Stimulated activated CD4-positive, alpha-beta T cell treated with anti-CD3 and anti-CD28 coated beads, Interleukin-1b, Interleukin-23, amount 100 ng/mL, for 1 hour (primary cell): ENCODE measurements at places on chromosomes 3 and 15.

- no peak for DNase-seq
These were observed 1.9 kb downstream of the AEN start for GRCh38 chr15:88623061-88623460.

GRCh38 chr3:106813742-106814141 is 563.5 kb upstream of the CCDC54 start:
- DNase-seq = no peak

DNA sequence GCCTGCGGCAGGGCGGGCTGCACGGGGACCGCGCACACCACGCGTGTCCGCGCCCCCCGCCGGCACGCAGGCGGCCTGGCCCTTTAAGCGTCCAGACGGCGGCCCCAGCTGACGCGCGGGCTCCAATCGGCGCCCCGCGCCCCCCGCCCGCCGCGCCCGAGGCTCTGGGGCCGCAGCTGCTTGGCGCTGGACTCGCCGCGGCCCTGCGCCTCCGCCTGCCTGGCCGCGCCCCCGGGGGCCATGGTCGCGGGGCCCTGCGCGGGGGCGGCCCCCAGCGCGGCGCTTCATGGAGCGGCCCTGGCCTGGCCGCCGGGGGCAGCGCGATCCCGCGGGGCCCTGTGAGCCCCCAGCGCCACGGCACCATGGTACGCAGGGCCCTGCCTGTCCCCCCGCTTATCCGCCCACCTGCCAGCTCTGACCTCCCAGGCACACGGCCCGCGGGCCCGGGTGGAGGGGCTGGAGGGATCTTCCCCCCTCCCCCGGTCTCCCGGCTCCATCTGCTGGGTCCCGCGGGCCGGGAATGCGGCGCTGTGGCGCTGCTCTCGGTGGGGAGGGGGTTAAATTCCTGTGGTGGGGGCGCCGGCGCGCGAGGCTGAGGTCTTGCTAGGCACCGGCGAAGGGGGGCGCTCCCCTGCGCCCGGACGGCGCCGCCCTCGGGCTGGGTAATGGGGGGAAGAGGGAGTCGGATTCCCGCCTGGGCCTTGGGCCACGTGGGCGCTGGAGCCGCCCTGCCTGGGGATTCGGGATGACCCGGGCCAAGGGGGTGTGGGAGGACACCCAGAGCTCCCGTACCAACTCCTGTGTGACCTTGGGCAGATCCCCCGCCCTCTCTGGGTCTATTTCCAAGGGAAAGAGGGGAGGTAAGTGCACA is 1.1 kb downstream of the ZBTB47 start:
- DNase-seq = no peak

GRCh38 chr15:36557364-36557763 is 22.1 kb upstream of the CDIN1 start:
- DNase-seq = no peak

- DNase-seq = no peak
These were observed 76.6 kb downstream of the NEDD4 start for GRCh38 chr15:55916666-55917409.

GRCh38 chr15:92277776-92278175 is 115.9 kb upstream of the ST8SIA2 start:
- no peak for DNase-seq

GRCh38 chr3:179073816-179074215 is 2.2 kb upstream of the ZMAT3 start:
- DNase-seq = no peak

DNA sequence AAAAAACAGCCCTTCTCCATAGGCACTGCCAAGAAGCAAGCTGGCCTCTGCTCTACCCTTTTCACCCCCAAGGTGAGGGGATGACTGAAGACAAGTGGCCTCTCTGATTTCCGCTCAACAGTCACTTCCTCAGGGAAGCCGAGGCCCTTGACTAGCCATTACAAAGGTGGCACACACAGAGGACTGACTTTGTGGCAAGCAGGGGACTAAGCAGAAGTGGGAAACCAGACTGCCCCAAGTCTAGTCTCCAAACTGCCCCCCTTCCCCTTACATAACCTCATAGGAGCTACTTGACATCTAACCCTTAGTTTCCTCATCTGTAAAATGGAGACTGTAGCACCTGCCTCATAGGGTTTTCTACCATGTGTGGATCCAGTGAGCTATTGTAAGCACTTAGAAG is 118.9 kb downstream of the FOXP1 start:
- DNase-seq = no peak

GRCh38 chr15:60720493-60721256 is 241.7 kb upstream of the ICE2 start:
- DNase-seq = peak; percentile 36
